Spinal cord (tissue), 10 donors: ENCODE measurements at places on chromosomes 1 and 21.

DNA sequence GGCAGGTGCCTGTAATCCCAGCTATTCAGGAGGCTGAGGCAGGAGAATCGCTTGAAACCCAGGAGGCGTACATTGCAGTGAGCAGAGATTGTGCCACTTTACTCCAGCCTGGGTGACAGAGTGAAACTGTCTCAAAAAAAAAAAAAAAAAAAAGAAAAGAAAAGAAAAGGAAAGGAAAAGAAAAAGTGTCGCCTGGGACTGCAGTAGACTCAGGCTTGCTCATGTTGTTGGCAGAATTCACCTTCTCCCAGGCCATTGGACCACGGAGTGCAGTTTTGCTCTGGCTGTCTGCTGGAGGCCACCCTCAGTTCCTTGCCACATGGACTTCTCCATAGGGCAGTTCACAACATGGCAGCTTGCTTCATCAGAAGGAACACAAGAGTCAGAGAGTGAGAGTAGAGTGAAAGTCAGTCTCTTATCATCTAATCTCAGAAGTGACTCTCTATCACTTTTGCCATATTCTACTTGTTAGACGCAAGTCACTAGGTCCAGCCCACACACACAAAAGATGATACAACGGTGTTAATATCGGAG is 29.2 kb downstream of the BCAS2 start:
- H3K4me3 ChIP-seq, result no peak overlapping the region
- no peaks in the 10 kb centered on the region for H3K4me1 ChIP-seq
- H3K36me3 ChIP-seq, result no peaks in the 10 kb centered on the region

DNA sequence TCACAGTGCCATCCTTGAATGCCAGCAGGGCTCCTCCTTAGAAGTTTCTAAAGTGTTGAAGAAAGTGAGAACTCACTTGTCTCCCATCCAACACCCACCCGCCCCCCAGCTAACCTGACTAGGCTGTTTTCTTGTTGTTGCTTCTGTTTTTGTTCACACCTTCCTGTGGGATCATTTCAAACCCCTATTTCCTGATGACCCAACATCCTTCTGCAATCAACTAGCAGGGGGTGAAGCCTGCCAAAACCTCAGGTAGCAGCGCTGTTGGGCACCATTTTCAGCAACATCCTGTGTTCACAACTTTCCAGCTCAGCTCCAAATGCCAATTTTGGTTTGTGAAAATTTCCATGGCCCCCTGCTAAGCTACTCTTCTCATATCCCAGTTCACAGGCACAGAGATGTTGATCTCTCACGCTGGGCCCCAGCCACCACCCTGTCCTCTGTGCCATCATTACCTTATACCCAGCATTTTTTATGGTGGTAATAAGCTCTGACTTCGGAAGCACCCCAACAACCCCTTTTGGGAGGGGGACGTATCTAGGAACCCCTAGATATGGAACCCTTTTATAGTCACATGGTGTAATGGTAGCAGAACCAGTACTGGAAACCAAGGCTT is 41.4 kb downstream of the CDC7 start:
- no peak overlapping the region for H3K4me3 ChIP-seq
- DNase-seq, result no peak
- H3K27me3 ChIP-seq, result no peaks in the 10 kb centered on the region
- H3K4me1 ChIP-seq, result peaks cover 9% of the 10 kb centered on the region

GRCh38 chr1:192407206-192407605 is 90.4 kb downstream of the RGS21 start:
- no peaks in the 10 kb centered on the region for H3K27me3 ChIP-seq
- H3K27ac ChIP-seq, result no peak overlapping the region
- no peaks in the 10 kb centered on the region for H3K36me3 ChIP-seq
- DNase-seq, result peak; percentile 45

DNA sequence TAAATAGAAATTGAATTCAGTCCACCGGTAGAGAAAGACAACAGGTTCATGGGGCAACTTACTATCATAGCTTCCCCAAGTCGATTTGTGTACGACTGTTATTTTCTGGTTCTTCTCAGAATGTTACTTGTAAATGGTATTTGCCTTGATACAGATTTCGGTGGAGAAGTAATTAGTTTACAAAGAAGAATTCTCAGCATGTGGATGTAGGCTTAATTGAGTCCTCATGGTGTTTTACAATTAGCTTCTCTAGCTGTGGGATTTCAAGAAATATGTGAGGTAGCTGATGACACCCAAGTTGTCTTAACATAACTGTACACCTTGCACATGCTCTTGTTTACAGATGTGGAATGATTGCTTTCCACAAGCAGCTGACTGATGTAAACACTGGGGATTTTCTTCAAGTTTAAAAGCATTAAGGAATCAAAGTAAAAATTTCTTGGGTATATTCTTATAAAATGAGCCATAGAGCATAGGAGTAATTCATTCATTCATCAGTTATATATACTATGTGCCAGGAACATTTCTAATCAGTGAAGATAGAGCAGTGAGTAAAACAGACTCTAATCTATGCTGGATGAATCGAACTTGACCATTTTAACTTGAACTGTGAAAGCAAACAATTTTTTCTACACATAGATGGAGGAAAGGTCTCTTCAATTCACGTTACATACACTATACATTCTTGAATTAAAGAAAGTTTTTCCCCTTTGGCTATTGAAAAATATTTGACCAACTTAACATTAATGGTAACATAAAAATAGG is 1.4 kb downstream of the MACO1 start:
- peak overlapping the region; percentile 60 for H3K4me3 ChIP-seq
- H3K27ac ChIP-seq, result no peak overlapping the region
- no peaks in the 10 kb centered on the region for H3K27me3 ChIP-seq
- no peaks in the 10 kb centered on the region for H3K36me3 ChIP-seq

- H3K27ac ChIP-seq, result no peak overlapping the region
- no peaks in the 10 kb centered on the region for H3K27me3 ChIP-seq
- no peaks in the 10 kb centered on the region for H3K36me3 ChIP-seq
These were observed 98.6 kb downstream of the TBX19 start for GRCh38 chr1:168379104-168379860.

GRCh38 chr21:41562101-41563000 is 54.4 kb upstream of the TMPRSS2 start:
- H3K27me3 ChIP-seq, result no peaks in the 10 kb centered on the region
- no peak for DNase-seq
- no peaks in the 10 kb centered on the region for H3K4me1 ChIP-seq
- H3K36me3 ChIP-seq, result no peaks in the 10 kb centered on the region

DNA sequence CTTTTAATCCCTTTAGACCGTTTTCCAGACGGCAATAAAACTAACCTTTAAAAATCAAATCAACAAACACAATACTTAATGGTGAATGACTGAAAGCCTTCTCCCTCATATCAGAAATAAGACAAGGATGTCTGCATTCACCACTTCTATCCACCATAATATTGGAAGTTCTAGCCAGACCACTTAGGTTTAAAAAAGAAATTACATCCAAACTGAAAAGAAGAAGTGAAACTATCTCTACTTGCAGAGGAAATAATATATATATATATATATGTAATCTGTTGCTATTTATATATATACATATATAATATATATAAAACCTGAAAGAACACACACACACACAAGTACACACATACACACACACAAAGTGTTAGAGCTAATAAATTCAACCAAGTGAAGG is 100.4 kb downstream of the BRINP3 start:
- H3K36me3 ChIP-seq, result no peaks in the 10 kb centered on the region
- H3K4me1 ChIP-seq, result no peaks in the 10 kb centered on the region
- no peak overlapping the region for H3K27ac ChIP-seq
- no peak overlapping the region for H3K4me3 ChIP-seq
- no peak for DNase-seq

GRCh38 chr1:232568331-232568852 is 61.5 kb downstream of the SIPA1L2 start:
- DNase-seq, result no peak
- no peak overlapping the region for H3K27ac ChIP-seq
- peaks cover under 1% of the 10 kb centered on the region for H3K4me1 ChIP-seq
- H3K27me3 ChIP-seq, result no peaks in the 10 kb centered on the region
- no peak overlapping the region for H3K4me3 ChIP-seq

- H3K36me3 ChIP-seq, result no peaks in the 10 kb centered on the region
- peak; percentile 31 for DNase-seq
- H3K4me3 ChIP-seq, result no peak overlapping the region
- H3K27me3 ChIP-seq, result no peaks in the 10 kb centered on the region
- H3K27ac ChIP-seq, result no peak overlapping the region
- H3K4me1 ChIP-seq, result peaks cover 28% of the 10 kb centered on the region
These were observed 62.4 kb upstream of the LRP8 start for GRCh38 chr1:53390261-53390660.

- H3K27me3 ChIP-seq, result no peaks in the 10 kb centered on the region
- no peaks in the 10 kb centered on the region for H3K4me1 ChIP-seq
- H3K27ac ChIP-seq, result no peak overlapping the region
- DNase-seq, result no peak
These were observed 12.6 kb upstream of the MYOG start for GRCh38 chr1:203098445-203098844.

DNA sequence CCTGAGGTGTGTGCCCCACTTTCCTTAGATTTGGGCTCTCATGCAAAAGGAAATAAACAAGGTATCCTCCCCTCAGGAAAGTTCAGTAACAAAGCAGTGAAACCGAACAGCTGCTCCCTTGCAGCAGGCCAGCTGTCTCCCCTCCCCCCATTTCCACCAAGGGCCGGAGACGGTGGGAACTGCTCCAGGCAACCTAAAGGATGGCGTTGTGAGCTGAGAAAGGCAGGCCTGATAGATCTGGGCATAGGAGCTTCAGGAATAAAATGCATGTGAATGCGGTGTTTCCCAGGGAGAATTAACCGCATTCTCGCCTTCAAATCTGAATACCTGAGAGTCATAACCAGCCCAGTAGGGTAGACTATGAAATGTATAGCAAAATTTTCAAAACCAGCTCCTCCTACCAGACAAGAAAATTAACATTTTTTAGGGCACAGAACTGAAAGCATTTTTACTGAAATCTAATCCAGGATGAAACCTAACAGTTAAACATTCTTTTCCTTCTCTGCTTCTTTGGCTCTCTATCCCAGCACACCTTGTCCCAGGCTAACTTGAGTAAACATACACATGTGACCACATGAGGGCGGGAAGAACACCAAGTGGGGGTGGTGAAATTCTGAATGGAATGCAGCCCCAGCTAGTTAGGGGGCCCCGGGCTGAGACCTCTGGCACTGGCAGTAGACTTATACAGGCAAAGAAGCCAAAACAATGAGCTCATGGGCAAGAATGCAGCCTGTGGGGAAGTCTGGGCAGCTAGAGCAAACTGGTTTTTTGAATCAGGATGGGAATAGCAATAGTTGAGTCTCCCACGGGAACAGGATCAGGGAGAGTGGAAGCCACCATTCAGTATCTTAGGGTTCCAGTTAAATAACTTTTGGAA is 11.5 kb downstream of the MCL1 start:
- DNase-seq, result peak; percentile 86
- peaks cover 25% of the 10 kb centered on the region for H3K36me3 ChIP-seq
- H3K4me3 ChIP-seq, result peak overlapping the region; percentile 4
- H3K4me1 ChIP-seq, result peaks cover 42% of the 10 kb centered on the region
- H3K27me3 ChIP-seq, result no peaks in the 10 kb centered on the region

DNA sequence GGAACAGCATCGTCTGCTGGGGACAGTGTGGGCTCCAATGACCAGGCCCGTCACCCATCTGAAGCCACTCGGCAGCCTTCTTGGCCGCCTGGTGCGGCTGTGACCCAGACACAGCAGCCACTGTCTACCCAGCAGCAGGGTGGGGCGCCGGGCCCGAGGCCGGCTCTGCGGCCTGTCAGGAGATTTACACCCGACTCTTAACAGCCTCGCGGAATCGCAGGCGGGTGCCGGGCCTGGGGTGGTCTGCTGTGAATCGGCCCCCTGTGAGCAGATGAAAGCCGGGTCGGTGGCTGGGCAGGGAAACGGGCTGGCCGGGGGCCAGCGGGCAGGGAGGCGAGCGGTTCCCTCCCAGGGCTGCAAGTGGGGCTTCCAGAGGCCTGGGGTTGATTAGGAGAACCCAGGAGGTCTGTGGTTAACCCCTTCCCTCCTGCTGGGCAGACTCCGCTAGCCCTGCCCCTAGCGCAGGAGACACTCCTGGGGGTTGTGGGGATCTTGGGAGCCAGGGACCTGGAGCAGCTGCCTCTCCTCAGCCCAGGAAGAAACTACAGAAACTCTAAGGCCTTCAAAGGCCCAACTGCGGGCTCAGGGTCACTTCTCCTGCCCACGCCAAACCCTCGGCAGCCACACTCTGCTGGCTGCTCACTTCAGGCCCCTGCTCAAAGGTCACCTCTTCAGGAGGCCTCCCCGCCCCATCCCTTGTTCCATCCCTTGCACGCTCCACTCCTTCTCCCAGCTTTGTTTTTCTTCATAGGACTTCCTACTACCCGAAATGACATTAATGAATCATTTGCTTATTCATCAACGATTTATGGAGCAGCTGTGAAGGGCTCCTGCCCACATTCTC is 15.6 kb downstream of the RUNX3 start:
- H3K4me1 ChIP-seq, result peaks cover 32% of the 10 kb centered on the region
- H3K4me3 ChIP-seq, result no peak overlapping the region
- H3K27ac ChIP-seq, result peak overlapping the region; percentile 57
- DNase-seq, result no peak
- H3K27me3 ChIP-seq, result peaks cover 47% of the 10 kb centered on the region
- no peaks in the 10 kb centered on the region for H3K36me3 ChIP-seq

DNA sequence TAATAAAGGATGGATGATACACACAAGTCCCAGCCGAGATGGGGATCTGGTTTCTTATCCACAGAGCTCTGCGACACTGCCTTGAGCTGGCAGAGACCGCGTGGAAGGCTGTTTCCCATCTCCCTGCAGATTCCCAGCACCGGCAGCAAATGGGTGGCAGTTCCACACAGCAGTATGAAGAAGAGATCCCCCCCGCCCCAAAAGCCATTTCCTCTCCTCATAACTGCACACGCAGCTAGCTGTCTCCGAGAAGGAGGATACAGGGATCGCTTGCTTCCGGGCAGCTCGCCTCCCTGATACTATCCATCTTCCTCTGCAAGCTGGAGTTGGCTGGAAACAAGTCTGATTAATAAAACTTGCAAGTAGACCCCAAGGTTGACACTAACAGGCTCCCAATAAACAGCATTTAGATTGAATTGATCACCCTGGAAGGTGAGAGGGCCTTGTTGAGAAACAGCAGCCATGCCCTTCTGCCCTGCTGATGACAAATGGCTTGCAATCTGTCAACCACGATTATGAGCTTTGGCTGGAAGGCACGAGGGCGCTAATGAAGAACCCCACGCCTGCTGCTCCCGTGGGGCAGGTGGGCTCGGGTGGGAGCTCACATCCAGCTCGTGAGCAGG is 642.3 kb downstream of the AJAP1 start:
- H3K36me3 ChIP-seq, result no peaks in the 10 kb centered on the region
- no peak for DNase-seq
- no peaks in the 10 kb centered on the region for H3K27me3 ChIP-seq
- H3K27ac ChIP-seq, result no peak overlapping the region
- no peak overlapping the region for H3K4me3 ChIP-seq
- peaks cover 36% of the 10 kb centered on the region for H3K4me1 ChIP-seq

DNA sequence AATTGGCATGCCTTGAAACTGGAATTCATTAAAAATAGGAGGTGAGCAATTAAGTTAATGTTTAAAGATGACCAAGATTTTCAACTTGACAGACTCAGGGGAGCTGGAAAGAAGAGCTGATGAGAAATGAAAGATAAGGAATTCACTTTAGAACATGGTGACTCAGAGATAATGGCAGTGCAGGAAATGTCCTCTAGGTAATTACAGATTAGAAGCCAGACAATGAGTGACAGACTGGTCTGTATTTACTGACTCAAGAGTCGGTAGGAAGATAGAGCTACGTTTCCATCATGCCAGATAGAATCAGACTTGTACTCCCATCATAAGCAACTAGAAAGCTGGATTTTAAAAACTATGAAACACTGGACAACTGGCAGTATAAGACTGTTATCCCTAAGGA is 151.6 kb downstream of the AJAP1 start:
- no peak overlapping the region for H3K4me3 ChIP-seq
- H3K27me3 ChIP-seq, result no peaks in the 10 kb centered on the region
- DNase-seq, result no peak
- no peak overlapping the region for H3K27ac ChIP-seq
- peaks cover 3% of the 10 kb centered on the region for H3K4me1 ChIP-seq
